Stomach (tissue), 19 donors: ENCODE measurements at places on chromosomes 1 and 21. TPM values are rescaled to one million over a fixed set of nuclear protein-coding genes. Genes with fewer than 3 reads are reported as not detected.

The ZNF670 gene
- not detected for total RNA-seq

The ALG14 gene
- total RNA-seq = under 0.01 TPM

The ZYG11A gene
- not detected for total RNA-seq

The RAP1GAP gene
- total RNA-seq = 21.1 TPM

The UTP11 gene
- total RNA-seq = 19.6 TPM

The TRIM45 gene
- total RNA-seq = not detected

The TENT5C gene
- 9.0 TPM for total RNA-seq

The IL19 gene
- total RNA-seq = not detected

The CTSK gene
- total RNA-seq = 7.6 TPM

The FCRL2 gene
- total RNA-seq = 0.73 TPM

The SPATA1 gene
- total RNA-seq = not detected

The LYPD8 gene
- total RNA-seq = not detected

The LRRC71 gene
- total RNA-seq = 2.2 TPM

The PPP1R8 gene
- total RNA-seq = 0.58 TPM

The TEKT2 gene
- total RNA-seq = not detected

The FCER1G gene
- 4.5 TPM for total RNA-seq

The HPDL gene
- 10.1 TPM for total RNA-seq

The SLC16A4 gene
- not detected for total RNA-seq

The F11R gene
- 16.1 TPM for total RNA-seq

The SERINC2 gene
- total RNA-seq = 97.1 TPM

The MAN1A2 gene
- 56.9 TPM for total RNA-seq

The OR2L3 gene
- not detected for total RNA-seq

The HES2 gene
- total RNA-seq = not detected

The CD52 gene
- total RNA-seq = not detected

The BEND5 gene
- total RNA-seq = 5.8 TPM

The RASAL2 gene
- 18.7 TPM for total RNA-seq

The LINGO4 gene
- total RNA-seq = not detected

The SLC25A34 gene
- total RNA-seq = 3.6 TPM

The NBPF12 gene
- total RNA-seq = 28.0 TPM

The PTGFR gene
- total RNA-seq = under 0.01 TPM

The MAP3K21 gene
- total RNA-seq = 58.5 TPM

The SPRR2E gene
- total RNA-seq = 54.8 TPM
